NCI-H1930 (cell line): ENCODE measurements at places on chromosomes 2 and 18.

DNA sequence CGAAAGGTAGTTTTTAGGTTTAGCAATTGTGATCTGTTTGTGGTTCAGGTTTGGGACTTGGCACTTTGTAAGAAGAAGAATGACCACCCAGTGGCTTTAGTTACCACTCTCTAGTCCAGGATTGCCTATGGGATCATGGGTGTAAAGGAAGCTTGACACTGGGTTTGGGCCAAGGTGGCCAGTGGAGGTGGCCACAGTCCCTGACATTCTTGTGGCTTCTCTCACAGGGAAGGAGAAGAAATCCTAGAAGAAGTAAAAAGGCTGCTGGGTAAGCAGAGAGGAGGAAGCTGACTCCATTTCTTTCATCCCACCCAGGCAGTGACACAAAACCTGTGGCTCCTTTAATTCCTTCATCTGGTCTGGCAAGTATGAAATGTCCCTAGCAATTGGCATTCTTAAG, 394.7 kb downstream of the CLIP4 start:
- DNase-seq: no peak

- no peak for DNase-seq
These were observed 159.2 kb upstream of the HS6ST1 start for GRCh38 chr2:128477891-128478290.

GRCh38 chr2:220930271-220931076, 641.6 kb downstream of the EPHA4 start:
- no peak for DNase-seq

DNA sequence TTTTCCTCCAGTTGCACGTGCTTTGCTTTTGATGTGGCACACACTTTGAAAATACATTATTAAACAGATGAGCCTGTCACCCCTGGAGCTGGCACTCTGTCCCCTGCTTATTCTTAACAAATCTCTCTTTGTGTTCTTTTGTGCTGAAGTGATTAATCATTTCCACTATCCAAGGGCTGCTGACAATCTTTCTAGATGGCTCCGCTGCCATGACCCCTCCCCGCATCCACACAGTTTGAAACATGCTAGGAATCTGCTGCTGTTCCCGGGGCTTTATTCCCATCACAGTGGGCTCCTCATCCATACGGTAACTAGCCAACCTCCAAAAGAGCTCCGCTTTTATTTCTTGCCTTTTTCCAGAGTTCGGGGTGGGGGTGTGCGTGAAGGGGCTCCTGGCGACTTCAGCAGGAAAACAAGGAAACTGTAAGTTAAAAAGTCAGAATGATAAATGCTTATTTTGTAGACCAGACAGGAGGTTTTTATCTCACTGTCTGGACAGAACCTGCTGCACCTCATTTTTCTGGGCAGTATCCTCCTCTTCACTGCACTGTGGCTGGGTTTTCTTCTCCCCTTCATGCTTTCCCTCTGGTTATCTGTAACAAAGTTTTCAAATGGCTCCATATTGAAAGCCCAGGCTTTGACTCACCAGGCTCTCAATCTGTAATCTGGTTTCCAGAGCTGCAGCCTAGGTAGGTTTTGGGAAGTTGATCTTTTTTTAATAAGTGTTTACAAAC, 319.7 kb downstream of the AFF3 start:
- no peak for DNase-seq

GRCh38 chr2:85255813-85256594, 71.8 kb downstream of the TGOLN2 start:
- no peak for DNase-seq

DNA sequence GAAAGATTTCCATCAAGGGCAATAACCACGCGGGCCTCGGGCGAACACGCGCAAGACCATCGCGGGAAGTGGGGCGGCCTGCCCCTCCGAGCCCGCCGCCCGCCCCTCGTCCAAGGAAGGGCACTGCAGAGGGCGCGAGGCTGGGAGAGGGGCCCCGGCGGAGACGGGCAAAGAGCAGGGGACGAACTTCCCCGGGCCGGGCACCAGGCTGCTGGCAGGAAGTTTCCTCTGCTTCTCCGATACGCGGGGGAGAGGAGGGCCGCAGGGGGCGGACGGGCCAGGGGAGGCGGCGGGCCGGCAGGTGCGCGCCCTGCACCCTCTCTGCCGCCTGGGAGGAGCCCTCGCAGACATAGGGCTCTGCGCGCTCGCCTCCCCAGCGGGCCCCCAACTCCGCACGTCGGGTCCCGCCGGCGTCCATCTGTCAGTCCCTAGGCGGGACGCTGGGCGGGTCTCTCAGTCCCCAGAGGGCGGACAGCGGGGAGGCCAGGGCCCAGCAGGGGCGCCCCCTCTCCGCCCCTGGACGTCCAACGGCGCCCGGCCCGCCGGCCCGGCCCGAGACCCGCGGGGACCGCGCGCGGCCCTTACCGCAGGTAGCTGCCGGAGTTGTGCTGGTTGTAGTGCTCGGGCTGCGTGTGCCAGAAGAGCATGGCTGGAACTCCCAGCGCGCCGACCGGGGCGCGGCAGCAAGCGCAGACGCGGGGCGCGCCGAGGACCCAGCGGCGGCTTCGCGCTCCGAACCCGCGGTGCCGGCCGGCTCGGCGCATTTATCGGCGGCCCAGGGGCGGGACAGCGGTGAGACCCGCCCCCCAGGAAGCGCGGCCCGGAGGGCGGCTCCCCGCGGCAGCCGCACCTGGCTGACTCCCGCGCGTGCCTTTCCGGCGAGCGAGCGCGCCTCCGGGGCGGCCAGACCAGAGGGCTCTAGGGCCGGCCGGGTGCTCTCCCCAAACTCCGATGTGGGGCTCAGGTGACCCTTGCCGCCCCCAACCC, at the start of gene TFCP2L1:
Gene TFCP2L1 (minus strand): TSS at position 740 of the 987 bp plus-strand sequence. CDS start 93 bp downstream, at position 647.
- DNase-seq: no peak

DNA sequence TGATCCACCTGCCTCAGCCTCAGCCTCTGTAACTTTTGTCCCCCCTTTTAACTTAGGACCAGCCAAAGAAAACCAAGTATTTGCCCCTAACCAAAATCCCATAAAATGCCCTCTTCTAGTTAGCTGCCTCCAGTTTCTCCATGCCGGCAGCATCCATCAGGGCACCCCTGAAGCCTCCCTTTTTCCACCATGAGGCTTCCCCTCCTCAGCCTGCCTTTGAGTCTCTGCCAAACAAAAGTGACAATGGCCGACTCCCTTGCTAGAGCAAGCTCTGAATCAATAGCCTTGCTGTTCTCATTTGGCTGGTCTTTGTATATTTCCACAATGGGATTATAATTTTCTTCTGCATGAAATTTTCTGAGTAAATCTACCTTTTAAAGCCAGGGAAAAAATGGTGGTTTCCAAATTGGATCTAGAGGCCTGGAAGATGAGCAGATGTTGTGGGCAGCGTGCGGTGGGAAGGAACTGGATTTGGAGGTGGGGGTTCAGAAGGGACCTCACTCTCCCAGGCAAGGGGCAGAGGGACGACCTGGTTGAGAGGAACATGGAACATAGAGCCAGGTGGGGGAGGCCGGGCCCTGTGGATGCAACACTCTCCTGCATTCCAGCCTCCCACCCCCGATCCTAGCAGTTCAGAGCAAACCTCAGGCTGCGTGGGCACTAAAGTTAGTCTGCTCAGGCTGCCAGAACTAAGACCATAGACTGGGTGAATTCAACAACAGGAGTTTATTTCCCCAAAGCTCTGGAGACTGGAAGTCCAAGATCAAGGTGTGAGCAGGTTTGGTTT, 80.6 kb downstream of the HS6ST1 start:
- no peak for DNase-seq

DNA sequence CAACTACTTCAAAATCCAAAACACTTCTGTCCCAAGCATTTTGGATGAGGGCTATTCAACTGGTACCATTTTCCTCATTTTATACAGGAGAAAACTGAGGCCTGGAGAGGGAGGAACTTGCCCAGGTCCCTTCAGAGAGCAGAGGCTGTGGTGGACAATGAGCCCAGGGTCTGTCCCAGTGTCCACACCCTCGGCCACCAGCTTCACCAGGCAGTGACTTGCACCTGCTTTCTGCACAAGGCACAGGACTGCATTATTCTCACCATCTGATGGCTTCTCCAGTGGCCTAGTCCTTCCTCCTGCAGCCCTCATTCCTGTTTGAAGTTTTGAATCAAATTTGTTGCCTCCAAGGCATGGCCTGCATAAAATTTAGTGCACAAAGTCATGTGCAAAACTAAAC, 53.3 kb downstream of the RNF144A start:
- DNase-seq: no peak

- no peak for DNase-seq
These were observed 72.5 kb upstream of the CYP1B1 start for GRCh38 chr2:38148501-38148900.

- DNase-seq: no peak
These were observed 34.3 kb upstream of the ITM2C start for GRCh38 chr2:230830428-230830827.

GRCh38 chr18:60027397-60027796, 127.6 kb downstream of the PMAIP1 start:
- DNase-seq: peak; percentile 47

DNA sequence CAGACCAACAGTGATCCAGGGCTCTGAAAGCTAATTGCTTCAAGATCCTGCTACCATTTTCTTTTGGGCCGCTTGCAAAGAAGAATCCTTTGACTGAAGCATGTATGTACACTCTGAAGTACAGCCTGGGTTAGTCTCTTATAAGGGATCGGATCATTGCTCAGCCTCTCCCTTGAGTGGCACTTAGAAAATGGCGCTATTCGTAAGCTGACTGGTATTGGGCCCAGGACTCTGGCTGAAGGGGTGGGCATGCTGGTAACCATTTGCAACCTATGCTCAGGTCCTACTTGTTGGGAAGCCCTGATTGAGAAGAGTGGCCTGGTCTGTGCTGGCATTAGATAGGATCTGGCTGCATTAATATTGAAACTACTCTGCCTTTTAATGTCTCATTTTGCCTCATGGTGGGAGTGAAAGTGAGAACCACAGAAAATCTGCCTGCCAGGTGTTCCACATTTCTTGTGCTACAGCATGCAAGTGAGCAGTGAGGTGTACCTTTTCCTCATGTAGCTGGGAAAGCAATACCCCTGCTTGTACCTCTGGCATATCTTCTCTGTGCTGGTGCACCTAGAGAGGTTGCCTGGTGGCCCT, 661 bp upstream of the MGAT5 start:
- no peak for DNase-seq

GRCh38 chr2:240289701-240290431, 145.6 kb upstream of the GPC1 start:
- DNase-seq: no peak
